ENCODE measurements at places on chromosomes 3 and 15. TPM values are rescaled to one million over a fixed set of nuclear protein-coding genes. Genes with fewer than 3 reads are reported as not detected.

The RNU5B-1 gene
- not detected for total RNA-seq

GRCh38 chr3:23301819-23302218 is 98.7 kb downstream of the UBE2E2 start:
- no peak overlapping the region for H3K27ac ChIP-seq
- no peak overlapping the region for H3K4me3 ChIP-seq

DNA sequence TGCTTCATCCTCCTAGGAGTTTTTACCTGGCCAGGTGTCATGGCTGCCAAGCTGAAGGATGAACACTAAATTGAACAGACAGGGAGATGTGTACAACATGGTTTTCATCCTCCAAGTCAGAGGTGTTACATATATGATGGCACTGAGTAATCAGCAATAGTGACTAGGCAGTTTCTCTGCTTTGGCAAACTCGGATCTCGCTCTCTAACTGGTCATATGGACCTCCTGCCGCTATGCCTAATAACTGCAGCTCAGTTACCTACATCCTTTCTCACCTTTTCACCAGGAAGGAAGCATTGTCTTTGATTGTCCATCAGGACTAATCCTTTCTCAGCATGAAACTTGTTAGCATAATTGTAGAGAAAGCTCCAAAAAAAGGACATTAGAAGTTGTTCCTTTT is 175.9 kb upstream of the PLSCR5 start:
- no peak for DNase-seq
- no peaks in the 10 kb centered on the region for H3K36me3 ChIP-seq
- H3K4me1 ChIP-seq: no peaks in the 10 kb centered on the region
- H3K27me3 ChIP-seq: no peaks in the 10 kb centered on the region

The PPP1R2 gene
- 98.0 TPM for total RNA-seq

The HDDC3 gene
- total RNA-seq: not detected

- H3K27ac ChIP-seq: peak overlapping the region; percentile 87
- no peaks in the 10 kb centered on the region for H3K36me3 ChIP-seq
- DNase-seq: peak; percentile 95
- no peak overlapping the region for H3K4me3 ChIP-seq
Measured at GRCh38 chr3:195154793-195155535, 116.0 kb downstream of the XXYLT1 start.

- no peaks in the 10 kb centered on the region for H3K36me3 ChIP-seq
- DNase-seq: no peak
- no peak overlapping the region for H3K4me3 ChIP-seq
- no peak overlapping the region for H3K27ac ChIP-seq
- peaks cover 16% of the 10 kb centered on the region for H3K4me1 ChIP-seq
- no peaks in the 10 kb centered on the region for H3K27me3 ChIP-seq
Measured at GRCh38 chr3:25508433-25508832, 80.4 kb downstream of the RARB start.

DNA sequence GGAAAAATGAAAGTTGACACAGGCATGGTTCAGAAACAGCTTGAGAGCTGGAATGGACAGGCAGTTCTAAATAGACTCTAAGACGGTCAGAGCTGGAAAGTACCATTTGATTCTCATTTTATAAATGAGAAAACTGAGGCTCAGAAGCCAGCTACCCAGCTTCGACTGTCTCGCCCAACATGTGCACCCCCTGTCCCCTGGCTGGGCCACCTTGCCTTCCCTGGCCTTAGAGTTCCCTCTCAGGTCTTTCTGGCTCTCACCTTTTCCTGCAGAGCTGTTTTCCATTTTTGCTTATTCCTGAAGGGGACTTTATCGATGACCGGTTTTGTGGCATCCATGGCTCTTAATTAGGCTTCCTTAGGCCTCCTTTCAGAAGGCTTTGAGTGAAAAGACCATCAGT is 17.3 kb upstream of the DOCK3 start:
- H3K36me3 ChIP-seq: no peaks in the 10 kb centered on the region
- H3K27ac ChIP-seq: no peak overlapping the region
- H3K4me3 ChIP-seq: no peak overlapping the region
- no peaks in the 10 kb centered on the region for H3K4me1 ChIP-seq

DNA sequence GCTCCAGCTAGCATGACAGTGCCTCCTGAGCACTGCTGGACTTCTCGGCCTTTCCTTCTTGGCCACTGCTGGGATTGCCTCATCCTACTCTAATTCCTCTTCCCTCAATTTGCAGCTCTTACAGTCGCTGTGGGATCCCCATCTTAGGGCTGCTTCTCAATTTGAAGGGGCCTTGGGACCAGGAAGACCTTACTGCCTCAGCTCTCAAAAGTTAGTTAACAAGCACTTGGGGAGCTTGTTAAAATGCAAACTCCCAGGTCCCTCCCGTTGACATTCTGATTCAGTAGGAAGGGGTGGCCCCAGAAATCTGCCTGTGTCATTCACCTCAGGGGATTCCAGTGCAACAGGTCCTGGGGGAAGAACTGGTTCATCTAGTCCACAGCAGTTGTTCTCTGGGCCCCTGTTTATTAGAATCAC is 14.8 kb downstream of the BDH1 start:
- H3K4me3 ChIP-seq: no peak overlapping the region
- H3K27me3 ChIP-seq: no peaks in the 10 kb centered on the region
- peaks cover 5% of the 10 kb centered on the region for H3K4me1 ChIP-seq
- peak; percentile 71 for DNase-seq
- H3K27ac ChIP-seq: no peak overlapping the region
- H3K36me3 ChIP-seq: peaks cover 21% of the 10 kb centered on the region

DNA sequence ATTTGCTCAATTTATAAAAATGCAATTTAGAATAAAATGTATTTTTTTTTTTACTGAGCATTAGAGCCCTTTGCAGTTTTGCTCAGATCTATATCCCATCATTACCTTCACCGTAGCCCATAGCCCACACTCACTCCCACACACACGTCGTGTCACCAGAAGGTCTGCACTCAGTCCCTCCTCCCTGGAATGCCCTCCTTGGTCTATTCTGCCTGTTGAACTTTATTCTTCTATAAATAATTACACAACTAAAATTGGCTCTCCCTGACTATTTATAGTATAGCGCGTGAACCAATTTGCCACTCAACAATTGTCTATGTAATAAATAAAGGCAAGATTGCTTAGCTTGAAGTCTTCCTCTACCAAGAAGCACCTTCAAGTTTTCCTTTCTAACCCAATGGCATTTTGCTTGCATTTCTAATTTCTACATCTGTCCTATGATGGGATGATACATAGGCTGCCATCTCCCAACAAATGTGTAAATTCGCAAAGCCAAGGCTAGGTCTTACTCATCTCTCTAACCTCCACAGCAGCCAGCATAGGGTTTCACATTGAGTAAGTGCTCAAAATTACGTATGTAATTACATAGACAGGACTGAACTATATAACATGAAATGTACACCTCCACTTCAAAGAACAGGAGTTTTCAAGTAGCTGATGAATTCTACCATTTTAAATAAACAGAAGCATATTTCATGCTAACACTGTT is 172.0 kb upstream of the HES1 start:
- DNase-seq: no peak
- no peaks in the 10 kb centered on the region for H3K27me3 ChIP-seq
- H3K4me1 ChIP-seq: no peaks in the 10 kb centered on the region
- H3K27ac ChIP-seq: no peak overlapping the region

The SEMA5B gene
- not detected for total RNA-seq

DNA sequence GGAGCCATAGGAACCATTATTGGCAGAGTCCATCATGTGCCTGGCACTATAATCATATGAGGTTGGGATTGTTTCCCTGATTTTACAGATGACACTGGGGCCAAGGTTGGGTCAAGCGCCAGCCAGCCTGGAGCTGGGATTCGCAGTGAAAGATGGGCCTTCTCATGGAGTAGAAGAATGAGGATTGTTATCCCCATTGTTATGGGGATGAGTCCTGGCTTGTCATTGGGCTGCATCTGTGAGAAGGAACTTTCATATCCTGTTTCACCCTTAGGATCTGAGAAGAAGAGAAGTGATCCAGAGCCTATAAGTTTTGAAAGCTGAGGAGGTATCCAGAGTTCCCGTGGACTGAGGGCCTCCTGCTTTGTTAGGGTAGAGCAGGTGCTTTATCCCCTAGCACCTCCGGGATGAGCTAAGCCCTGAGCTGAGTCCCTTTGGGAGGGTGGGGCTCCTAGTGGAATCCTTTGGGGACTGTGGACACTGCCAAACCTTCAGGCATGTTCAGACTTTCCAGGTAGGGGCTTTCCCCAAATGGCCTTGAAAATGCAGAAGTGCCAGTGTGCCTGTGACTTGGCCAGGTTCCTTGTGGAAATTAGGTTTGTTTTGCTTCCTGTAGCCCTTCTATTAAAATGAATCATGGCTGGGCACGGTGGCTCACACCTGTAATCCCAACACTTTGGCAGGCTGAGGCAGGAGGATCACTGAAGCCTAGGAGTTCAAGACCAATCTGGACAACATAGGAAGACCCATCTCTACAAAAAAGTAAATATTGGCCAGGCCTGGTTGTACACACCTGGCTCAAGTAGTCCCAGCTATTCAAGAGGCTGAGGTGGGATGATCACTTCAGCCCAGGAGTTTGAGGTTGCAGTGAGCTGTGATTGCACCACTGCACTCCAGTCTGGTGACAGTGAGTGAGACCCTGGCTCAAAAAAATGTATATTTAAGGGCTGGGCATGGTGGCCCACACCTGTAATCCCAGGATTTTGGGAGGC is 30.2 kb upstream of the BSN start:
- no peaks in the 10 kb centered on the region for H3K27me3 ChIP-seq
- H3K36me3 ChIP-seq: no peaks in the 10 kb centered on the region
- H3K4me3 ChIP-seq: no peak overlapping the region
- peaks cover 11% of the 10 kb centered on the region for H3K4me1 ChIP-seq
- H3K27ac ChIP-seq: no peak overlapping the region

DNA sequence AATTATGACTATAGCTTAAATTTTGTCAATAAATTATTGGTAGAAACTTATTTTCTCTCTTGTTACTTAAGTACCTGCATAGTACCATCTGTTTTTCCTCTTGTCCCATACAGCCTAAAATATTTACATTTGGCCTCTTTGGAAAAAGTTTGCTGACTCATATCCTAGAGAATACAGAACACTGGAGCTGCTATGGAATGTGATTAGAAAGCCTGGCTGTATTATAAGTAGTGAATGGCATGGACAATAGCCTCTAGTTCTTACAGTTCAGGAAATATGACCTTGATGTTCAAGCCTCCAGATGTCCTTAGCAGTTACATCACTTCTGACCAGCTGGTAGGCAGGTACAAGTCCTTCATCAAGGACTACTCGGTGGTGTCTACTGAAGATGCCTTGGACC is 28.3 kb downstream of the ST8SIA2 start:
- no peak for DNase-seq
- no peaks in the 10 kb centered on the region for H3K36me3 ChIP-seq
- H3K4me3 ChIP-seq: no peak overlapping the region
- no peak overlapping the region for H3K27ac ChIP-seq
- H3K27me3 ChIP-seq: peaks cover 12% of the 10 kb centered on the region

DNA sequence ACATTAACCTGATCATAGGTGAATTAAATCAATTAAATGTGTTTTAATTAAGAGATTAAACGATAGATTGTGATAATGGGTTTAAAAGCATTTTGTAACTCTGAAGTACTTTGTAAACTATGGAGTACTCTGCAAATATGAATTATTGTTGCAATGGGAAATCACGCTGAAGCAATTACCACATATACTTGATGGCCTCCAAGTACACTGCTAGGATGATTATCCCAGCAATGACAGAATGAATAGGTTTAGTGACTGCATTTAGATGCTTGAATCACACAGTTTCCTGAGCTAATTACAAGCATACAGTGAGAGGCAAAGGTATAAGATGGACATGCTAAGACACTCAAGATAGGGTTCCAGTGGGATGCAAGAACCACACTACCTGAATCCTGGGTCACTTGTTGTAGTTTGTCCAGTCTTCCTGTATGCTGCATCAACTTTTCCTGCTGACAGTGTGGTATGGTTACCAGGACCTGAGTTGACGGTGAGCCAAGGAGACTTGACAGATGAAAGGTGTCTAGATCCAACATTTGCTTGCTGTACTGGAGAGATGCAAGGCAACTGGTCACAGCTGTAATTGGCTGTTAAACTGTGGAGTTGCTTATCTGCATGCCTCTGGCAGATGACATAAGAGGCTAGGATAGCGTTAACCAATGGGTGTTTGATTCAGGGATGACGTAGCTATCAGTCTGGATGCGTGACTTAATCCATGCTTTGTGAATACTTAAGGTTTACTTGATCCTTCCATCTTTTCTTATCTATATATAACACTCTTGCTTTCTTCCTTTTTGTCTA is 38.0 kb downstream of the RNF13 start:
- no peaks in the 10 kb centered on the region for H3K27me3 ChIP-seq
- no peak for DNase-seq
- peaks cover 16% of the 10 kb centered on the region for H3K4me1 ChIP-seq
- H3K4me3 ChIP-seq: no peak overlapping the region

The SUSD5 gene
- 4.6 TPM for total RNA-seq
